ENCODE measurements at places on chromosomes 12 and 14.

DNA sequence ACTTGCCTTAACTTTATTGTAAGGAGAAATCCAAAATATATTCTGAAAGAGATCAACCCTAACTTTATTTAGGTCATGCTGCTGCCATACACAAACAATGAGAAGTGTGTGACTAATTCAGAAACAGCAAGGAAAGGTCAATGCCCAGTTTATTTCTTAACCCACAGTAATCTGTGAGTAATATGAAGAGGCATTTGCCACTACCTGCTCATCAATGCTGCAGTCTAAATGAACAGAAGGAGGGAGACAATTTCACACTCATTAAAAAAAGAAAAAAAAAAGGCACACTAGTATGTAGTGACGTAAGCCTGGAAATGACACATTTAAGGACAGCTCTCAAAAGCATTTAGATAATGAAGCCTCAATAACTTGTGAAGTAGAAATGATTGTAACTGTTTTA is 90.5 kb upstream of the FOXN3 start:
- DNase-seq = peak; percentile 74

DNA sequence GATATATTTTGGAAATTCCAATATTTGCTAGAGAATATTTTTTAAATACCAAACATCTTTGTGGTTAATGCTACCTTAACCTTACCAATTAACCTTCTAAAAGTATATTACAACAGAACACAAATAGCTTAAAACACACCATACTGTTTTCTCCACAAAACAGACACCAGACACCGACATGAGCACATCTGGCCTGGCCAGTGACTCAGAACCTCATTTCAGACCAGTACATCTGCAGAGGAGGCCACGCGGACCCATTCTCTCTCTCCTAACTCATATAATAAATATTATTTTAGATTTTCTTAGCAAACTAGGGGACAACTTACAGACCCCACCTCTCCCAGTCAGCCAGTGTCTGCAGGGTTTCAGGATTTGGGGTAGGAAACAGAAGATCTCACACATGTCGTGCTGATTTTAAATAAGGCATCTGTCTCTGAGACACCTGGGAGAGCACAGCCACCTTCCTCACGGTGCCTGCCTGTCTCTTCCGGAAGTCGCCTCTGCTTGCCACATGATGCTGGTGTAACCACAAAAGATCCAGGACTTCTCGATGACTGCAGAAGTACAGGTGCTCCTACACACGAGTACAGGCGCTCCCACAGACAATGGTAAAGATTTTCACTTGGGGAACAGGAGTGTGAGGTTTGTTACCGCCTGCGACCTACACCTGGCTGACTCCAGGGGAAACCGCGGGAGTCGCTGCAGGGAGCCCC is 9.7 kb upstream of the ANKLE2 start:
- peak; percentile 51 for DNase-seq

DNA sequence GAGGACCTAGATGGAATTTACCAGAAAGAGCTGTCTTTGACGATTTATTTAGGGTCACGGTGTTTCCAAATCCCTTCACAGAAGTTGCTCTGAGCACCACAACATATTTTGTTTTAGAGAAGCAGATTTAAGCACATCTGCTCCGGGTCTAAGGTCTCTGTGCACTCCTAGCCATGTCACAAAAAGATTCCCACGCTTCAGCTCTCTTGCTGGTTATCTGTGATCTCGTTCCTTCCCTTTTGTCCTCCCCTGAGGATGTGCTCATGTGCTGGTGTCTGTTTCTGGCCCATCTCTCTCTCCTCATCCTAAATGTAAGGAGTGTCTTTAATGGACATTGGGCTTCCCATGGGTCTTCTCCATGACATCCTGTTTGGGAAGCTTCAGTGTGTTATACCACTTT is 53.7 kb upstream of the GNPNAT1 start:
- no peak for DNase-seq

- no peak for DNase-seq
Observed at GRCh38 chr14:92471919-92472318, 41.7 kb upstream of the RIN3 start.

DNA sequence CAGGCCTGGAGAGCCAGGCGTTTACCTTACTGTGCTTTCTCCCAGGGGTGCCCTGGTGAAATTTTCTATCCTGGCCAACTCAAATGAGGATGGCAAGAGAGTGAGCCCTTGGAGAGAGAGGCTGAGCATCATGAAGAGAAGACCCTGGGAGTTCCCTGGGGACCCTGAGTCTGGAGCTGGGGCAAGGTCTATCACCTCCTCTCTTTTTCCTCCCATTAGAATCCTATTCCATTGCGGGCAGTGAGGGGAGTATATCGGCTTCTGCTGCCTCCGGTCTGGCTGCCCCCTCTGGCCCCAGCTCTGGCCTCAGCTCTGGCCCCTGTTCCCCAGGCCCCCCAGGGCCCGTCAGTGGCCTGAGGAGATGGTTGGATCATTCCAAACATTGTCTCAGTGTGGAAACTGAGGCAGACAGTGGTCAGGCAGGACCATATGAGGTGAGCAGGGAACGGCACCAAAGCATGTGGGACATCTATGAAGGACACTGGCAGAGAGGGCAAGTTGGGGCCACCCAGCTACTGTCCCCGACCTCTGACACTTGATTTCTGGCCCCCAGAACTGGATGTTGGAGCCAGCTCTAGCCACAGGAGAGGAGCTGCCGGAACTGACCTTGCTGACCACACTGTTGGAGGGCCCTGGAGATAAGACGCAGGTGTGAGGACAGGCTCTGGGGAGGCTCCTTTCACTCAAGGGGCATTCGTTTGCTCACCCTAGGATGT is 1.6 kb downstream of the ARHGEF25 start:
- no peak for DNase-seq

DNA sequence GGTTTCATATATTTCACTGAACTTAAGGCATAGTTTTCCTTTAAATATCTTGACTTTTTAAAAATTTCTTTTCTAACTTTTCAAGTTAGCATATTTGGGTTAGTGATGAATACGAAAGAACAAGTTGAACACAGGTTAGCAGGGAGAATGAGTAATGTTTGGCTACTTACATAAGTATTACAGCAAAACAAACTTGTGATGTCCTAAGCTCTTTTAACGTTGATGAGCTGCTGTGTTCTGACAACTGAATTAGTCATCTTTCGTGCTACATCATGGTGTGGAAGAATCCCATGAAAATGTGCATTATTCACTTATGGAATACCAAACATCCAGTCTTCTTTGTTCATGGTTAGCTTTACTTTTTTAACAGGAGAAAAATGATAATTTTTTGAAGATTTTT is 36.3 kb upstream of the PDZRN4 start:
- DNase-seq = no peak

- DNase-seq = peak; percentile 55
Observed at GRCh38 chr14:95361373-95362137, 41.8 kb upstream of the CLMN start.

GRCh38 chr12:116861320-116861719 is 19.9 kb downstream of the HRK start:
- peak; percentile 21 for DNase-seq

All from activated CD4-positive, alpha-beta T cell treated with anti-CD3 and anti-CD28 coated beads, Interleukin-2, amount 50 U/mL, for 16 hours (primary cell).